CD8-positive, alpha-beta memory T cell (primary cell): ENCODE measurements at places on chromosomes 3 and 15. TPM values are rescaled to one million over a fixed set of nuclear protein-coding genes. Genes with fewer than 3 reads are reported as not detected.

GRCh38 chr3:31829826-31830426, 151.1 kb downstream of the OSBPL10 start:
- no peaks in the 10 kb centered on the region for H3K36me3 ChIP-seq
- H3K4me3 ChIP-seq = no peak overlapping the region
- no peaks in the 10 kb centered on the region for H3K4me1 ChIP-seq
- H3K27me3 ChIP-seq = no peaks in the 10 kb centered on the region
- no peak for DNase-seq
- H3K27ac ChIP-seq = no peak overlapping the region

GRCh38 chr15:95259513-95259912, 1028.2 kb downstream of the MCTP2 start:
- H3K4me1 ChIP-seq = peaks cover 3% of the 10 kb centered on the region
- no peaks in the 10 kb centered on the region for H3K36me3 ChIP-seq
- H3K4me3 ChIP-seq = no peak overlapping the region
- peaks cover 5% of the 10 kb centered on the region for H3K27me3 ChIP-seq
- peak; percentile 19 for DNase-seq

GRCh38 chr3:175659670-175660350, 800.7 kb downstream of the NAALADL2 start:
- H3K36me3 ChIP-seq = no peaks in the 10 kb centered on the region
- DNase-seq = no peak
- no peak overlapping the region for H3K4me3 ChIP-seq
- no peaks in the 10 kb centered on the region for H3K27me3 ChIP-seq
- H3K4me1 ChIP-seq = no peaks in the 10 kb centered on the region

The TRPM1 gene
- not detected for total RNA-seq

DNA sequence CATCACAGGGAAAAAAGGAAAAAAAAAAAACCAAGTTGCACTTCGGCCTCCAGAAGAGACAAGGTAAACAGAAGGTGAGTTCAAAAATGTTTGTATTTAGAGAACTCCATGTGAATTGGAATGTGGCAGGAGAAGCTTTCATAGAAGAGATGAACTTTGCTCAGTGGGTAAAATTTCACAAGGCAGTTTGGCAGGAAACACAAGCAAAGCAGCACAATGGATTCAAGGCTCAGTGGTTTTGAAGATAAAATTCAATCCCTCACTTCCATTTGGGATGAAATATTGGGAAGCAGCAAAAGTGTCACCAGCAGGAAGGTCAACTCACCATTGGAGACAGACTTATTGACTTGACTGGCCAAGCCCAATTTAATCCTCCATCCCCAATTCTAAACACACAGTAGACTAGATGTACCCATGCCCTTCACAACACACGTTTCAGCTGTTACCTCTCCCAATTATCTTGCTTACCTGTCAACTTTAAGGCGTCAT, 256.7 kb upstream of the ICE2 start:
- no peak overlapping the region for H3K27ac ChIP-seq
- H3K36me3 ChIP-seq = no peaks in the 10 kb centered on the region
- no peaks in the 10 kb centered on the region for H3K27me3 ChIP-seq
- no peak overlapping the region for H3K4me3 ChIP-seq
- peaks cover 12% of the 10 kb centered on the region for H3K4me1 ChIP-seq
- DNase-seq = no peak

The LMAN1L gene
- total RNA-seq = not detected

DNA sequence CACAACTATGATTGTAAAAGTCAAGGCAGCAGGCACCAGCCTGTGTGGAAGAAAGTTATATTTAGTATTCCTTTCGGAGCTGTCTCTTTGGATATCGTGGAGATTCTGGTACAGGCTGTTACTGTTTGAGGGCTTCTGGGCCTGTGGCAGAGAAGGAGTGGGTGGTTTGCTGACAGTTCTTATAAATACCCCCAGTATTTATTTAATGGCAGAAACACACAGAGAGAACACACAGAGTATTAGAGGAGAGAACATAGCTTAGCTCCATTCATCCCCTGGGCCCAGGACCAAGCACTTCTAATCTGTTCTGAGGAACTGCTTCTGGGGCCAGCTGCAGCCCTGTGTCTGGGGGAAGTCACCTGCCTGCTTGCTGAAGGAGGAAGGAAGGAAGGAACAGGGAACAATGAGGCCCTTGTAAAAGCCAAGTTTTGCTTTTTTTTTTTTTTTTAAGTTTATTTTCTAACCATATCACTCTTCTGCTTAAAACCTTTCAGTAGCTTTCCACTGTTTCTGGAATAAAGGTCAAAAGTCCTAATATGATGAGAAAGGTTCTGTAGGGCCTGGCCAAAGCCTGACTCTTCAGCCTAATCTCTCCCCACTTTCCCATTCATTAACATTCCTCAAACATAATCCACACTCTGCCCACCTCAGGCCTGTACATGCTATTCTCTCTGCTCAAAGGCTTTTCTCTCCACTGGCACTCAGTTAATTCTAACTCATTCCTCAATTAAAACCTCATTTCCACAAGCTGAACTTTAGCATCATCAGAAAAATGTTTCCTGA, 11.8 kb upstream of the PP2D1 start:
- H3K27ac ChIP-seq = peak overlapping the region; percentile 66
- H3K4me3 ChIP-seq = no peak overlapping the region
- DNase-seq = no peak

The SLC27A2 gene
- total RNA-seq = 16.6 TPM

DNA sequence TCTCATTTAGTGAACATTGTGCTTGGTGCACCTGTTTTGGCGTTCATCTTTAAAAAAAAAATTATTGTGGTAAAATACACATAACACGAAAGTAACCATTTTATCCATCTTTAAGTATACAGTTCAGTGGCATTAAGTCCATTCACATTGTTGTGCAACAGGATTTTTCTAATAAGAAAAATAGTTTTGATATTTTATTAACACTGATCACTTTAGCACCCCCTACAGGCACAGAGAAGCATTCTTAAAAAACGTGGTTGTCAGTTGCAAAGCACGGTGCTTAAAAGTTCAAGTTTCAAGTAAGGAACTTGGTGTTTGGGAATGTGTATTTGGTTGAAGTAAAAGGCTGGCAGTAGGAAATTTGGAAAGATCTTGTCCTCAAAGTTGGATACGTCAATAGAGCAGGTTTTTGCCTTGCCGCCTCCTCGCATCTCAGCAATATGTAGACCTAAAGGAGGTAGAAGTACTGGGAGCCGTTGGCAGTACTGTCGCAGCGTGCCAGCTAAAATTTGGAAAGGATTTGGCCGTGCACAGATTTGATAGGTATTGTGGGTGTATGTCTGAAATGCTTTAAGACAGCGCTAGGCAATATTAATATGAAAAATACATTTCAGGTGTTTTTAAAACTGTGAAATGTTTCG, 110.4 kb downstream of the LRRC28 start:
- H3K27ac ChIP-seq = no peak overlapping the region
- DNase-seq = no peak
- H3K4me3 ChIP-seq = no peak overlapping the region
- H3K27me3 ChIP-seq = no peaks in the 10 kb centered on the region
- H3K36me3 ChIP-seq = no peaks in the 10 kb centered on the region
- no peaks in the 10 kb centered on the region for H3K4me1 ChIP-seq

The KIF15 gene
- 21.7 TPM for total RNA-seq

DNA sequence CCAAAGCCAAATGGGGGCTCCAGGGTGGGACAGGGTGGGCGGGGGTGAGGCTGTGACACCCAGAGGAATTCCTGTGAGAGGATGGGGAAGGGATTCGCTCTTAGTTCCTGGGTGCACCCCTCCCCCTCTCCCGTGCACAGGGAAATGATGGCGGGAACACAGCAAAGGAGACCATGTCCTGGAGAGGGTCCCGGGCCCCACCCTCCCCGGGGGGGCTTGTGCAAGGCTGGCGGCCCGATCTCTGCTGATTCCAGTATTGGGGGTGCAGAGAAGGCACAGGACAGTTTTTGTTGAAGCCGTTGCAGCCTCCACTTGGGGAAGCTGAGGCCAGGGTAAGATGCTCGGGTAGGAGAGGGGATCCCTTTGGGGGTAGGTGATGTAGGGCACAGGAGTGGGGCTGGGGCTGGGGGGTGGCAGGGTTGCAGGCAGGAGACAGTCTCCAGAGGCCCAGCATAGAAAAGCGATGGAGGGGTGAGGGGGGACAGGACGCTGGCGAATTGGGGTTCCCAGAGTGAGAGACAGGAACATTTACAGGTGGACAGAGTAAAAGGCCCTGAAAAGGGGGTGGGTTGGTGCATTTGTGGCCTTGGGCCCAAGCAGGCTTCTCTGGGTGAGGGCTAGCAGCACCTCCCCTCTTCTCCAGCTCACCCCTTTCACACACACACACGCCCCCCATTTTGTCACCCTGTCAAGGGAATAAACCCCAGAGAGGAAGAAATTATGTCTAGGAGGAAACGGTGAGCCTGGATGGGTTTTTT, 38.5 kb downstream of the HMCES start:
- H3K4me3 ChIP-seq = peak overlapping the region; percentile 84
- peaks cover 23% of the 10 kb centered on the region for H3K4me1 ChIP-seq
- no peak for DNase-seq
- H3K27me3 ChIP-seq = no peaks in the 10 kb centered on the region

DNA sequence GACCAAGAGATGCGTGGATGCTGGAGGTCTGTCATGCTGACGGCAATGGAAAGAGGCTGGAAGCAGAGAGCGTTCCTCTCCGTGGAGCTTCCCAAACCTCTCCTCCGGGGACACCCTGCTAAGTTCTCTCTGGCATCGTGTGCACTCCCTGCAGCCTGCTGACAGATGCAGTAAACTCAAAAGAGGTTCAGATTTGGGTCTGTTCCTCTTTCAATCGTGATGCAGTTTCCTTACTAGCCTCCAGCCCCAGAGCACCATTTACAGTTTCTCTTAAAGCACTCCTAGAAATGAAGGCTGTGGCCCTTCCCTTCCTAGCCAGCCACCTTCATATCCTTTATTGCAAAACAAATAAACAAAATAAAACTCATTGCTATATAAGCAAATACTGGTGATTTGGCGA, 47.3 kb upstream of the LRRC58 start:
- no peak overlapping the region for H3K4me3 ChIP-seq
- no peaks in the 10 kb centered on the region for H3K36me3 ChIP-seq
- no peak for DNase-seq
- H3K27ac ChIP-seq = no peak overlapping the region

The SCN11A gene
- total RNA-seq = 0.09 TPM

- H3K4me1 ChIP-seq = peaks cover 15% of the 10 kb centered on the region
- no peaks in the 10 kb centered on the region for H3K27me3 ChIP-seq
- H3K4me3 ChIP-seq = no peak overlapping the region
These were observed 2.8 kb upstream of the GNAI2 start for GRCh38 chr3:50233176-50233575.

The EAF1 gene
- total RNA-seq = 25.8 TPM

GRCh38 chr15:41894791-41895463, 1.1 kb upstream of the SPTBN5 start:
- H3K27me3 ChIP-seq = no peaks in the 10 kb centered on the region
- DNase-seq = peak; percentile 96
- no peaks in the 10 kb centered on the region for H3K36me3 ChIP-seq
- peak overlapping the region; percentile 76 for H3K27ac ChIP-seq

- no peak for DNase-seq
These were observed 256.2 kb downstream of the ZNF621 start for GRCh38 chr3:40780925-40781406.

- H3K4me3 ChIP-seq = no peak overlapping the region
- H3K27ac ChIP-seq = no peak overlapping the region
- no peaks in the 10 kb centered on the region for H3K27me3 ChIP-seq
- H3K36me3 ChIP-seq = no peaks in the 10 kb centered on the region
These were observed 1.7 kb downstream of the SNTN start for GRCh38 chr3:63654211-63654610.

The ZBTB47 gene
- 0.60 TPM for total RNA-seq

- no peak for DNase-seq
- no peaks in the 10 kb centered on the region for H3K27me3 ChIP-seq
- H3K27ac ChIP-seq = no peak overlapping the region
- no peaks in the 10 kb centered on the region for H3K4me1 ChIP-seq
These were observed 8.5 kb downstream of the FBLN2 start for GRCh38 chr3:13557417-13557816.

DNA sequence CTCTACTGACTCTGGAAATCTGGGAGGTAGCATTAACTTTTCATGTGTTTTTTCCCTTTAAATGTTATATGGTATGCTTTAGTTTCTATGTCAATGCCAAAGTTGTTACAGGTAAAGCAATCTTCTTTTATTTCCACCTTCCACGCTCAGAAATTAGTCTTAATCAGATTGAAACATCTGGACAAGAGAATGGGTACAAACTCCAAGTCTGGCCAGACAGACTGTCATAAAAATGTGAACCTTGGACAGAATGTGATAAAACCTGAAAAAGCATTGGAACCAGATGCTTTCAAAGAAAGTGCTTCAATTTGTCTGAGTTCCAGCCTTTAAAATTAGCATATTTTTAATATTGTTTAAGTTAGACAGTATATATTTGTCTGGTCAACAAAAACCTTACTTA, 110.7 kb upstream of the P2RY1 start:
- H3K36me3 ChIP-seq = no peaks in the 10 kb centered on the region
- H3K27me3 ChIP-seq = no peaks in the 10 kb centered on the region
- H3K27ac ChIP-seq = no peak overlapping the region
- no peaks in the 10 kb centered on the region for H3K4me1 ChIP-seq
- no peak overlapping the region for H3K4me3 ChIP-seq

GRCh38 chr3:172087602-172088580, 48.5 kb downstream of the FNDC3B start:
- H3K27ac ChIP-seq = peak overlapping the region; percentile 12
- no peaks in the 10 kb centered on the region for H3K36me3 ChIP-seq
- no peak overlapping the region for H3K4me3 ChIP-seq
- no peaks in the 10 kb centered on the region for H3K27me3 ChIP-seq
- peaks cover 13% of the 10 kb centered on the region for H3K4me1 ChIP-seq

DNA sequence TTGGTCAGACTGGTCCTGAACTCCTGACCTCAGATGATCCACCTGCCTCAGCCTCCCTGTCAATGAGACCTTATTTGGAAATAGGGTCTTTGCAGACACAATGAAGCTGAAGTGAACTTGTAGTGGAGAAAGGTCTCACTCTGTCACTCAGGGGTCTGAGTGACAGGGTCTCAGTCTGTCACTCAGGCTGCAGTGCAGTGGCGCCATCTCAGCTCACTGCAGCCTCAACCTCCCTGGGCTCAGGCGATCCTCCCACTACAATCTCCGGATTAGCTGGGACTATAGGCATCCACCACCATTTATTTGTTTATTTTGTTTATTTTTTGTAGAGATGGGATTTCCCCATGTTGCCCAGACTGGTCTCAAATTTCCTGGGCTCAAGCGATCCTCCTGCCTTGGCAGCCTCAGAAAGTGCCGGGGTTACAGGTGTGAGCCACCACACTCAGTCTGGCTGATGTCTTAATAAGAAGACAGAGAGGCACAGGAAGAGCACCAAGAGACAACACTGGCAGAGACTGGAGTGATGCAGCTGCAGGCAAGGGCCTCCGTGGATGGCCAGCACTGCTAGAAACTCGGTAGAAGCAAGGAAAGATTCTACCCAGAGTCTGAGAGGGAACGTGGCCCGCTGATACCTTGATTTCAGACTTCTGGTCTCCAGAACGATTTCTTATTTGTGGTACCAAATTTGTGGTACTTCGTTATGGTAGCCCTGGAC, 26.2 kb upstream of the RAF1 start:
- no peak overlapping the region for H3K27ac ChIP-seq
- H3K27me3 ChIP-seq = no peaks in the 10 kb centered on the region
- H3K4me1 ChIP-seq = no peaks in the 10 kb centered on the region
- no peaks in the 10 kb centered on the region for H3K36me3 ChIP-seq
- DNase-seq = no peak
- H3K4me3 ChIP-seq = no peak overlapping the region
